ENCODE measurements at places on chromosomes 5 and 9.

GRCh38 chr5:175444060-175444904, at the start of gene DRD1:
Gene DRD1, minus strand, starts transcription at chr5:175444182. Its CDS starts 1,083 bp downstream, at chr5:175443099.
- DNase-seq = peak; percentile 25

GRCh38 chr5:137960141-137960540, 70.9 kb downstream of the PKD2L2 start:
- no peak for DNase-seq

DNA sequence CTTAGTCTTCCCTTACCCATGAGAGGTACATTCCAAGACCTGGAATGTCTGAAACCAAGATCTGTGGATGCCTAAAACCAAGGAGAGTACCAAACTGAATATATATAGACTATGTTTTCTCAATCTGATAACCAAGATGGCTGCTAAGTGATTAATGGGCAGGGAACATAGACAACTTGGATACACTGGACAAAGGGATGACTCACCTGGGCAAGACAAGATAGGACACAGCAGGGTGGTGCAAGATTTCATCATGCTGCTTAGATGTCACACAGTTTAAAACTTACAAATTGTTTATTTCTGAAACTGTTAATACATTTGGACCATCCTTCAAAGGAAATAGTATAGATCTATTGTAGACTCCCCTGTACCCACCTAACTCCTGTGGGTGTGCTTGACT, 130.9 kb downstream of the HTR1A start:
- DNase-seq = no peak

GRCh38 chr9:136333486-136333885, 6.1 kb downstream of the GPSM1 start:
- DNase-seq = no peak

DNA sequence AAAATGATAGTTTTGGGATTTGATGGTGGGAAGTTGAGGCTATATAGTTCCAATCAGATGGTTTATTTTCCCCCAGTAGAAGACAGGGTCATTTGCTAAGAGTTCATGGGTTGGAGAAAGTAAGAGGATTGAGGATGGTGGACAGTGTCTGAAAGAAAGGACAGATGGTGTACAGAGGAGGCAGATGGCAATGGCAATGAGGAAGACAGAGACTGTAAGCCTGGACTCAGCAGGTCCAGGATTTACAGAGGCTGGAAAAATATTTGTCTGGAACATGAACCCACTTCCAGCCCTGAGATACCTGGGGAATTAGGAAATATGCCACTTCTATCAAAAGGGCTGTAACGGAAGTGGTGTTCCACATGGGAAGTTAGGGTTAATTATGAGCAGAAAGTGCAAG, 84.5 kb downstream of the PCSK1 start:
- no peak for DNase-seq

DNA sequence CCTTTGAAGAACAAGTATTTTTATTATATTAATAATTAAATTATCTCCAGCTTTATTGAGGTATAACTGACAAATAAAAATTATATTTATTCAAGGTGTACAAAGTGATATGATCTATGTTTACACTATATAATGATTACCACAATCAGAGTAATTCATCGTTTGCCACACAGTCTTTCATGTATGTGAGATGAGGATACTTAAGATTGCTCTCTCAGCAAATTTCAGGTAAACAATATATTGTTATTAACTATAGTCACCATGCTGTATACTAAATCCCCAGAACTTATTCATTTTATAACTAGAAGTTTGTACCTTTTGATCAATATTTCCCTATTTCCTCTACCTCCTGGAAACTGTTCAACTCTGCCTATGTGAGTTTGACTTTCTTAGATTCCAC, 16.7 kb upstream of the CCNO start:
- no peak for DNase-seq

DNA sequence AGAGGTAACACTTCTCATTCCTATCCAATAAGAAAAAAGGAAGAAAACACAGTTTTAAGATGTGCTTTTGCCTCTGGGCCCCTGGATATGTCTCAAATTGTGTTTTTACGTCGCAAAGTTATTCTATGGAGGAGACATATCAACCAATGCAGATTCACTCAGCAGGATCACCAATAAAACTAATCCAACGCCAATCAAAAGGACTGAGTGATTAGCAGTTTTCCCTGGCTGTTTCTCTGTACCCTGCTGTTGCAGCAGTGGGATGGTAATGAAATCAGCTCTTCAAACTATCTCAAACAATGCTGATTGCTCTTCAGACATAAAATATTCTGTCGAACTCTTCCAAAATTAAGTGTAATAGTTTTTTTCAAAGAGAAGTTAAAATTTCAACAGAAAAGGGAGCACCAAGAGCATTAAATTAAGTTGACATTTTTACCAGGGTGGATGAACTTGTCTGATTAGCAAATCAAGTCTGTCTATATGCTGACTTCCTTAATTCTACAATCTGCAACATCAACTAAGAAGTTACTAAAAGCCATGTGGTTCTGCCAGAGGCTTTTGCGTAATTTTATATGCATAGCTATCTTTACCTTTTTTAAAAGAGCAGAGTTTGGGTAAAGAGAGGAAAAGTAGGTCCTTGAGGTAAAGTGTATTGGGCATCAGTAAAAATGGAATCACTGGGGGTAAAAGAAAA, 9.7 kb upstream of the HK3 start:
- DNase-seq = no peak

All from amygdala (tissue), 56 donors.